ENCODE measurements at places on chromosomes 2 and 18.

- DNase-seq: no peak
Observed at GRCh38 chr2:159176555-159176954, 109.9 kb downstream of the WDSUB1 start.

- DNase-seq: no peak
Observed at GRCh38 chr2:239991689-239992314, 33.3 kb downstream of the NDUFA10 start.

- no peak for DNase-seq
Observed at GRCh38 chr2:160042054-160042453, 20.4 kb downstream of the PLA2R1 start.

DNA sequence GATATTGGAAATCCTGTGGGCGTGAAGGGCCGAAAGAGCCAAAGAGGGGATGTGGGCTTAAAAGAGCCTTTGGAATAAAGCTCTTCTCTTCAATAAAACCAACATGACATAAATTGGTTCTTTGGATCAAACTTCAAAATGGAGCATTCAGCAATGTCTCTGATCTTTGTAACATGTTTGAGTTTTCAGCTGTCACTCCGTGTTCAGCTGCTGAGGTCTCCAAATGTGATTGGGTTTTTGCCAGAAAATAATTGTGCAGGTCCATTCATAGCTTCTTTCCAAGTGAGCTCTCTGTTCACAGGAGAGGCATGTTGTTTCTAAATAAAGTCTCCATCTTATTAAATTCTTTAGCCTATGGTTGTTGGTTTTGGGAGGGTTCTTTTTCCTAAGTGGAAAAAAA lies 127.6 kb upstream of the CCDC68 start:
- no peak for DNase-seq

GRCh38 chr2:132037527-132038178 lies 124.1 kb downstream of the ANKRD30BL start:
- no peak for DNase-seq

DNA sequence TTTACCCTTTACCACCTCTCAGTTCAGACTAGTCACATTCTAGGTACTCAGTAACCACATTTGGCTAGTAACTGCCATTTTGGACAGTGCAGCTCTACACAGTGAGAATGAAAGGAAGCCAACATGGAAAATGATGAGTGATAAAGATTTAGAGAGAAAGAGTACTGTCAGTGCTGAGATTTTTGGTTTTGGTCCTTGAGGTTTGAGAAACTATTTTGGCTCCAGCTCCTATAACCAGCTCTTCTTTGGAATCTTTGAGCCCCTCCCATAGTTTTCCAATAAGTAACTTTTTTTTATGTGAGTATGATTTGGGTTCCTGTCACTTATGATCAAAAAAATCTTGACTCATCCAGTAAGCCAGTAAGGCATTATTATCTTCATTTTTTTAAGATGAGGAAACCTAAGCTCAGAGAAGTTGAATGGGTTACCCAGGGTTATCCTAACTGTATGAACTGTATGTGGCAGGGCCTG lies 173.0 kb downstream of the BABAM2 start:
- DNase-seq: no peak

DNA sequence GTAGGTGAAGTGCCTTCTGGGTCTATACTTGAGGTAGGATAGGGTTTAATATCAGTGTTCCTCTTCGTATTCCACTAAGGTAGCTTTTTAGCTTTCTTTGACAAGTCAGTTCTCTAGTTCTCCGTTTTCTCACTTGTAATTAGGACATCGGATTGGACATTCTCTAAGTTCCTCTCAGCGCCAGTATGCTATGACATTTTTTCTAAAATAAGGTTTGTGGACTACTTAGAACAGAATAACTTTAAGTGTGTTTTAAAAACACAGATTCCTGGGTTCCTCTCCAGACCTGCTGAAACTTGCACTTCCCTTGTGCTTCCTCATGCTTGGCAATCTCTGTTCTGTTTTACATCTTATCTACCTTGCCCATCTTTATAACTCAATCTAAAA lies 69.3 kb upstream of the YWHAQ start:
- DNase-seq: no peak

GRCh38 chr2:110854355-110855081 lies 122.1 kb downstream of the ACOXL start:
- peak; percentile 35 for DNase-seq

GRCh38 chr2:127515383-127515915 lies 10.8 kb downstream of the IWS1 start:
- no peak for DNase-seq

- DNase-seq: no peak
Observed at GRCh38 chr2:24548058-24548457, 57.0 kb downstream of the NCOA1 start.

DNA sequence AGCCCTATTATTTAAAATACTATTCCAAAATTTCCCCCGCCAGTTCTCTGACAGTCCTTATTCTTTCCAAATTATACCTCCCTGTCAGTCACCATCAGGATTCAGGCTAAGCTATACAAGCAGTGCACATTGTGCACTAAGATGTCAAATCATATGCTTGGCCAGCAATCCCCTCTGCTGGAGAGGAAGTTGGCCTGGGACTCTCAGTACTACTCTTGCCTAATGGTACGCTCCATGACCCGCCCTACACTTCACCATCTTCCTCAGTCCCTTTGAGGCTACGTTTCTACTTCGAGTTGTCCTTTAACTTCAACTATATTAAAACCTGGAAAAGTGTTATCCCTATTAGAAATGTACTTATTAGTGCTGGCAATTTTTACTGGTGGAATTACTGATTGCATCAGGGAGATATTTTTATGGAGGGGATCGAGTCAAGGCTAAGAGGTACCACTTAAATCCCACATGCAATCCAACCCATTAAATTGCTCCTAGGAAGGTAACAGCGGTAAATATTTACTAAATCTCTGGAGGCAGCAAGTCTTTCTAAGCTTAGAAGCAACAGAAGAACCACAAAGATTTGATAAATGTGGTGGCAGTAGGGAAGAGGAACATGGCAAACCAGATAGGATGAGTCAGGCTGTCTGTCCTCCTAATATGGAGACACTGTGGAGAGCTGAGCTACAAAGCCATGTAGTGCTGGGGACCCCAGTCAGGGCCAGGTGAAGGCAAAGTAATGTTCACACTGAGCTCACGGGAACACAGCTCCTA lies 2.7 kb downstream of the USP40 start:
- DNase-seq: no peak

DNA sequence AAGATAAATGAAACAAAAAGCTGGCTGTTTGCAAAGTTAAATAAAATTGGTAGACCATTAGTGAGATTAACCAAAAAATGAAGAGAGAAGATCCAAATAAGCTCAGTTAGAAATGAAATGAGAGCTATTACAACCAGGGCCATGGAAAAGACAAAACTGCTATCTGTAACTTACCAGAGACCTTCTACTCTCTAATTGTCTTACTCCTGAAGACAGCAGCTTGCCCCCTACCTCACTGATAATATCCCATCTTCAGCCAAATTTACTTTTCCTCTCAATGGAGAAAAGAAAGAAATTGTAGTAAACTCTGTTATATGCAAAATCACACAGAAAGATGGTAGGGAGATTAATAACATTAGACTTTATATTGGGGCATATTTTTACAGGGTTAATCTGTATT lies 178.2 kb downstream of the LCLAT1 start:
- DNase-seq: no peak

GRCh38 chr2:68943581-68944568 lies 8.8 kb downstream of the GKN2 start:
- DNase-seq: peak; percentile 19

DNA sequence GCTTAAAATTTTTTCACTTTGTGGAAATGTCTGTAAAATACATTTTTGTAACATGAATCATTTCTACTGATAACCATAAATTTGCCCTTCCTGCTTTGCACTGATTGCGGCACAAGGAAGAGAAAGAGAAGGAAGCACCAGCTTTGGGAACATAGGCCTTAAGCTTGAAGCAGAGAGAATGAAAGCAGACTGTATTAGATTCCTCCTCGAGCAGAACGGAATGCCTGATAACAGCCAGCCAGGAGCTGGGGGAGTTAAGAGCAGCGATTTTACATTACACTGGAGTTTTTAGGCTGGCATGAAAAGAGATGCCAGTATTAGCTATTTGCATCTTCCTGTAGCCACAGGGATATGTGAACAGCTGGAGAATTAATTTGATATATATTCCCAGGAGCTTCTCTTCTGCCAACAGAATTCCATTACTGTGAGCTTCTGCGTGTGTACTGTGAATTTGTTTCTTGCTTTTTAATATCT lies 33.5 kb downstream of the CRIM1 start:
- no peak for DNase-seq

GRCh38 chr2:178220814-178221213 lies 26.5 kb downstream of the OSBPL6 start:
- no peak for DNase-seq

DNA sequence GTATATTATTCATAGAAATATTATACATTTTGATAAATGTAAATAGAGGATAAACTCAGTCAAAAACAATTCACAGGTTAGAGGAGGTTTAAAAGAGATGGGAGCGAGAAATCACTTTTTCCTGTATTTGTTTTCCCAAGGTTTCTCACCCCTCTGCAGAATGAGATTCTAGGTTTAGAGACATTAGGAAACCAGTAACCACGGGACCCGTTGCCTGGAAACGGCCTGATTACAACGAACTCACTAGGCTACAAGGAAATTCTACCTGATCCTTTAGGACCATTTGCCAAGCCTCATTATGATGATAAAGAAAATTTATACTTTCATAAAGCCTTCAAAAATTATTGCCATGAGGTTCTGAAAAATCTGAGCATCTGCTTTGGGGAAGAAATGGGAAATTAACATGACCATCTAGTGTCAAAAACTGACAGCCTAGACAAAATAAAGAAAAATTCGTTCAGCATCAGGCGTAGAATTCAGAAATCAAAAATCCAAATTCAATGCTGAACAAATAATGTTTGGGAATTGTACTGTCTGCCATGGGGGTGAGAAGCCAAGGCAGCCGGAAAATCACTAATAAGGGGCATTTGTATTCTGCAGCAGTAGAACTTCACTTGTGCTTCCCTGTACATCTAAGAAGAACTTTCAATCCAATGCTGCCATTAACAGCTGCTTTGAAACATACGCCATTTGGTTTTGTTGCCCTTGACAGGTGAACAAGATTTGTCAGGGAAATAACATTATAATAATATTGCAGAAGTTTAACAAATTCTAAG lies 262.3 kb downstream of the NRXN1 start:
- no peak for DNase-seq

GRCh38 chr2:231985823-231986261 lies 24.3 kb downstream of the DIS3L2 start:
- no peak for DNase-seq

- DNase-seq: no peak
Observed at GRCh38 chr18:9429662-9429993, 45.7 kb upstream of the RALBP1 start.

DNA sequence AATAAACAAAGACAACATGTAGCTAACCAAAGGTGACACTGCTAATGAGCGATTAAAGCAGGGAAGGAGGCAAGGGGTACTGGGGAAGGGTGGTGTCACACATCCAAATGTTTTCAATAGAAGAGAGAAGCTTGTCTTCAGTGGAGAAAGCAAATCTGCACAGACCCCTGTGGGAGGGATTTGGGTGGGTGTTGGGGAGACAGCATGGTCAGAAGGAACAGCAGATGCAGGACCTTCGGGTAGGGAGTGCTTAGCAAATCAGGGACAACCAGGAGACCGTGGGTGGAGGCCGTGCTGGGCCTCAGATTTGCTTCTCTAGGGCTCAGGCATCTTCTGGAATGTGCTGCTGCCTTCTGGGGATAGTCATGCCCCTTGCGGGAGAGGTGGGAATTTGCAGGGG lies 185.3 kb upstream of the RAB6C start:
- no peak for DNase-seq

All from natural killer cell (primary cell).